Activated CD8-positive, alpha-beta memory T cell treated with anti-CD3 and anti-CD28 coated beads for 1 hour (primary cell): ENCODE measurements at places on chromosomes 4 and X.

DNA sequence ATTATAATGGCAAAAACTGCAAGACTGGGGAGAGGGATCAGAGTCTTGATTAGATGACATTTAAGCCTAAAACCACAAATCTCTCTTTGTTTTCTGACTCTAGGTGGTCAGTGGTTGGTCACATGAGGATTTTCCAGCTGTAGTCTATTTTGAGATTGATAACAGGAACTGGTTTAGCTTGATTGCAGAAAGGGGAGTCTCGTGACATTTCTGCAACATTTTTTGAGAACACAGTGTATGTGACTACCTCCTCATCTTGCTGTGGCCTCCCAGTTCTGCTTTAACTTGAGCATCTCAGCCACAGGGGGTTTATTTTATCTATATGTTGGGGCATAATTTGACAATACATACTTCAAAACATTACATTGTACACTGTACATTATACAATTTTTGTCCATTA is 726.4 kb upstream of the MAGEB2 start:
- DNase-seq = no peak

- DNase-seq = no peak
Observed at GRCh38 chr4:166655231-166655630, 579.1 kb downstream of the SPOCK3 start.

DNA sequence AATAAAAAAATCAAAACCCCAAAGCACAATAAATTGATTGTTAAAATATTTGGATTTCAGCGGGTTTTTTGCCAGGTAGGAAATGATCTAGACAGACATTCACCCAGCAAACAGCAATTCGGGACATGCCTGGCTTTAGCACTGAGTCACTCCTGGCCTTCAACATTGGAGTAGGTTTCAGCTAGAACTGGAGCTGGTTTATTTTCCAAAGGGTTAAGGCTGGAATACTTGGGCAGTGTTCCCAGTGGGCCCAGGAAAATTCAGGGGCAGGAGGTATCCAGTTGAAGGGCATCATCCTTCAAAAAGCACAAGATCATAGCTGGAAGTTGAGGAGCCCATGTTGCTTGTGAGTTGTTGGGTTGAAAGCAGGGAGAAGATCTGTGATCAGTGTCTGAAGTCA is 41.0 kb downstream of the TXLNG start:
- DNase-seq = no peak

GRCh38 chrX:146614663-146615478 is 194.7 kb upstream of the CXorf51B start:
- no peak for DNase-seq

DNA sequence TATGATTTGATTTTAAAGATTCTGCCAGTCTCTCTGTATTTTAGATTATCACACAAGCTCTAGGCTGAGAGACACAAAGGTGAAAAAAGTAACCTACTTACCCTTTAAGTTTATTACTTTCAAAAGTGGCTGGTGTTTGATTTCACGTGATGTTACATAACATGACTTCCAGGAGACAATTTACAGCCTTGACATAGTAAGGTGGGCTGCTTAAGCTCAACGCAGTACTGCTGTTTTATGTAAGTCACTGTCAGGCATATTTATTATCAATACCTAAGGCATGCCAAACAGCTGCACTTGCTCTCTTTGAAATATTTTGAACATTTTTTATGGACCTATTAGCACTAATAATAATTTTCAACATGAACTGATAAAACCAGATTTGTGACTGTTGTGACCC is 451.5 kb upstream of the FAM241A start:
- DNase-seq = no peak

GRCh38 chr4:94934864-94935263 is 177.1 kb downstream of the BMPR1B start:
- DNase-seq = no peak

GRCh38 chrX:7045238-7045955 is 102.1 kb upstream of the STS start:
- no peak for DNase-seq

DNA sequence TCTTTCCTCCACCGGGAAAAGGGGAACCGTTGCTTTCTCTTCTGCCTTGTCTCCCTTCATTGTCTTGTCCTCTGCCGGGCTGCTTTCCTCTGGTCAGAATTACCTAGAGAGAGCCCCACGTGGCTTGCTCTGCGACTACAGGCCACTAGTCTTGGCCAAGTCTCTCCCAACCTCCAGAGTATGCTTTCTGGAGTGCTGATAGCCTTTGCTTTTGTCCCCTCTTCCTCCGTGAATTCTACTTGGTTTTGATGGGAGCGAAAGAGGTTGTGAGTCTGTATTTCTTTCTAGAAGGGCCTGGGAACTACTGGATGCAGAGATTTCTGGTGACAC is 5.3 kb upstream of the POU4F2 start:
- DNase-seq = no peak

- DNase-seq = no peak
Observed at GRCh38 chrX:154727418-154727817, 23.5 kb downstream of the GAB3 start.

DNA sequence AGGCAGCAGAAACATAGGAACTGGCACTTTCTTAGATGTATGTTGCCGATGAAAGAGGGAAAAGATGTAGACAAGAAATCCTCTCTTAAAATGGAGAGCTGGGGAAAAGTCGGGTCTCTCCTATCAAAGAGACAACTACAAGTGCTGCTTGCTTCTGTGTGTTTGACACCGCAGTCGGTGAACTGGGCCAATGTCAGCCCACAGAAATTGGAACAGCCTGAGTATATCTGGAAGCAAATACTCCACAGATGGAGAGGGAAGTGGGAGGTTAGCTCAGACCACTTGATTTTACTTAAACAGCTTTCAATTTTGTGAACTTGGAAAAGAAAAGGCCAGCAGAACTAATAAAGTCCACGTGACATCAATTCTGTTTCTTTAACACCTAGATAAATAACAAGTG is 230.9 kb upstream of the FAT1 start:
- DNase-seq = no peak

DNA sequence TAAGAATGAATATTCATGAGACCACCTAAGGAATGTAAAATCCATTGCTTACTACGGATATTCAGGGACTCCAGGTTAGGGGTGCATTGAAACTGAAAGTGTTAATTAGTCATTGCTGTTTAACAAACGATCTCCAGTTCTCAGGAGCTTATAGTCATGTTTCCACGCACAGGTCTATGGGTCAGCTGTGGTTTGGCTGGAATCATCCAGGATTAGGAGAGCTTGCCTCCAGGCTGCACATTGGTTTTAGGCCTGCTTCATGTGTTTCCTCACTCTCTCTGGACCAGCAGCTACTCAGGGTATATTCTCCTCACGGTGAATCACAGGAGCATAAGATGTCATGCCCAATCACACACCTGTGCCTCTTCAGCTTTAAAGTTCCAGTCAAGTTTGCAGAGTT is 98.9 kb downstream of the ATXN3L start:
- no peak for DNase-seq

DNA sequence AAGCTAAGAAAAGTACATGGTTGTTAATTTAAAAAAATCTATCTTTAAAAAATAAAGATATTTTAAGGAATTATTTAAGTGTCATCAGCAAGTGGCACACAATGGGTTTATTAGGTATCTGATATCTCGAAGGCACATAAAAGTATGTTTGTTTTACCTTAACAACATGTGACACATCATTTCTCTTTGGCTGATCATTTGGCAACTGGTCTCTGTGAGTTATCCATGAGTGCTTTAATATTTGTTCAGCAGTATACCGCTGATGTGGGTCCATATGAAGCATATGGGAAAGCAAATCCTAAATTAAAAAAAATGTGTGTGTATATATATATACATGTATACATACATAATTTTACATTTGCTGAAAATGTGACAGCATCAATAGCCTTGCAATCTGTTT is 123.2 kb downstream of the RPS6KA6 start:
- DNase-seq = no peak

- no peak for DNase-seq
Observed at GRCh38 chrX:139194571-139195280, 335.8 kb upstream of the F9 start.
